ENCODE measurements at places on chromosomes 16 and 17. TPM values are rescaled to one million over a fixed set of nuclear protein-coding genes. Genes with fewer than 3 reads are reported as not detected.
A peak's percentile ranks its signal among the peaks of the same experiment; 100 is the strongest.

SLC22A31 gene
- not detected for total RNA-seq

TP53TG3 gene
- not detected for total RNA-seq

TAC4 gene
- total RNA-seq = not detected

KRTAP3-1 gene
- not detected for total RNA-seq

ARHGDIA gene
- total RNA-seq = 271 TPM

WFIKKN1 gene
- 0.17 TPM for total RNA-seq

SCGB1C2 gene
- total RNA-seq = not detected

CASKIN2 gene
- total RNA-seq = 19.2 TPM

HBA1 gene
- 2.2 TPM for total RNA-seq

- peak overlapping the region; percentile 83 for H3K4me3 ChIP-seq
- peak overlapping the region; percentile 87 for H3K27ac ChIP-seq
- H3K4me1 ChIP-seq = peaks cover 10% of the 10 kb centered on the region
- no peaks in the 10 kb centered on the region for H3K27me3 ChIP-seq
These were observed 15.0 kb downstream of the ZNF213 start for GRCh38 chr16:3149630-3150345.

GRCh38 chr17:18121144-18121910, 12.8 kb downstream of the MYO15A start:
- no peaks in the 10 kb centered on the region for H3K36me3 ChIP-seq
- no peaks in the 10 kb centered on the region for H3K27me3 ChIP-seq

GRCh38 chr17:29461483-29462206, 71.5 kb downstream of the TAOK1 start:
- no peaks in the 10 kb centered on the region for H3K4me1 ChIP-seq
- H3K27ac ChIP-seq = no peak overlapping the region
- H3K4me3 ChIP-seq = no peak overlapping the region

- DNase-seq = no peak
- no peaks in the 10 kb centered on the region for H3K36me3 ChIP-seq
- H3K27me3 ChIP-seq = no peaks in the 10 kb centered on the region
These were observed 27.2 kb upstream of the XYLT2 start for GRCh38 chr17:50318501-50319285.

DNA sequence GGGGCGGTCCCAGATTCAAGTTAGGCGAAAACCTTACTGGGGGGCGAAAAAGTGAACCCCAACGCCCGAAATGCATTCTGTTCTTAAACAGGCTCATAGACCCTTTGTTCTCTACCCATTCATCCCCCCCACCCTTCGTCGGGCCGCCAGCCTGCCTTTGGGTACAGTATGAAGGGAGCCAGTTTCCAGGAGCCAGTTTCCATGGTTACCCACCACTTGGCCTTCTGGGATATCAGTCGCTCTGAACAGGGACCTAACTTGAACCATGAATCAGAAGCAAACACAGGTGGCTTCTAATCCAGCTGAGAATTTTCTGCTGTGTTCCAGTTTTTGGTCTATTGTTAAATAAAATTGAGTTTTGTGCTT, 532 bp downstream of the DHX40 start:
- peak; percentile 53 for DNase-seq
- no peaks in the 10 kb centered on the region for H3K27me3 ChIP-seq
- peak overlapping the region; percentile 97 for H3K4me3 ChIP-seq
- peaks cover 9% of the 10 kb centered on the region for H3K36me3 ChIP-seq

DNA sequence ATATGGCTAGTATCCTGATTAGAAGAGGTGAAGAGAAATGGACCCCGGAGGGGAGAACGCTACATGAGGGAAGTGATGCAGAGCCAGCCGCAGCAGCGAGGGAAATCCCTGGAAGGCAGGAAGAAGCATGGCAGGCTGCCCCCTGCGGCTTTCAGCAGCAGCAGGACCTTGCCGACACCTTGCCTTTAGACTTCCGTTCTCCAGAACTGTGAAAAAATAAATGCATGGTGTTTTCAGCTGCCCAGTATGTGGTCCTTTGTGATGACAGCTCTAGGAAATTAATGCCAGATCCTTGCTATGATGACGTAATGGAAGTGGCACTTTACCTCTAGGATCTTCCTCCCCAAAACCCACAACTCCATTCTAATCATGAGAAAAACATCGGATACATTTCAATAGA, 9.7 kb upstream of the ZFP1 start:
- H3K27me3 ChIP-seq = no peaks in the 10 kb centered on the region
- no peak overlapping the region for H3K27ac ChIP-seq
- no peaks in the 10 kb centered on the region for H3K4me1 ChIP-seq
- DNase-seq = no peak
- no peak overlapping the region for H3K4me3 ChIP-seq

- no peak overlapping the region for H3K4me3 ChIP-seq
- DNase-seq = no peak
- H3K27me3 ChIP-seq = no peaks in the 10 kb centered on the region
- no peaks in the 10 kb centered on the region for H3K4me1 ChIP-seq
- no peaks in the 10 kb centered on the region for H3K36me3 ChIP-seq
- no peak overlapping the region for H3K27ac ChIP-seq
These were observed 324 bp upstream of the HCRT start for GRCh38 chr17:42185621-42185930.

GRCh38 chr17:13541032-13541480, 60.7 kb downstream of the HS3ST3A1 start:
- H3K27me3 ChIP-seq = no peaks in the 10 kb centered on the region
- peak; percentile 78 for DNase-seq
- peaks cover 10% of the 10 kb centered on the region for H3K36me3 ChIP-seq
- H3K4me1 ChIP-seq = peaks cover 27% of the 10 kb centered on the region

- H3K27me3 ChIP-seq = no peaks in the 10 kb centered on the region
- H3K27ac ChIP-seq = no peak overlapping the region
- H3K36me3 ChIP-seq = peaks cover 13% of the 10 kb centered on the region
- DNase-seq = no peak
- no peak overlapping the region for H3K4me3 ChIP-seq
These were observed 51.3 kb downstream of the NFATC3 start for GRCh38 chr16:68136515-68136914.

GRCh38 chr17:65100316-65101140, 36.6 kb upstream of the RGS9 start:
- no peaks in the 10 kb centered on the region for H3K27me3 ChIP-seq
- peaks cover 29% of the 10 kb centered on the region for H3K4me1 ChIP-seq
- no peaks in the 10 kb centered on the region for H3K36me3 ChIP-seq

- DNase-seq = no peak
- H3K4me1 ChIP-seq = peaks cover 14% of the 10 kb centered on the region
- no peaks in the 10 kb centered on the region for H3K27me3 ChIP-seq
- H3K36me3 ChIP-seq = peaks cover 5% of the 10 kb centered on the region
These were observed 13.0 kb downstream of the ACSF2 start for GRCh38 chr17:50439008-50439407.

- H3K4me1 ChIP-seq = no peaks in the 10 kb centered on the region
- no peak within 1 kb of the TSS for H3K27ac ChIP-seq
- H3K27me3 ChIP-seq = peaks cover 80% of the 10 kb centered on the region
- DNase-seq = no peak
- no peaks in the 10 kb centered on the region for H3K36me3 ChIP-seq
These were observed at the start of gene HNF1B for GRCh38 chr17:37744961-37745800. Gene HNF1B, minus strand, starts transcription at chr17:37745059. Its CDS starts 175 bp downstream, at chr17:37744884.

DNA sequence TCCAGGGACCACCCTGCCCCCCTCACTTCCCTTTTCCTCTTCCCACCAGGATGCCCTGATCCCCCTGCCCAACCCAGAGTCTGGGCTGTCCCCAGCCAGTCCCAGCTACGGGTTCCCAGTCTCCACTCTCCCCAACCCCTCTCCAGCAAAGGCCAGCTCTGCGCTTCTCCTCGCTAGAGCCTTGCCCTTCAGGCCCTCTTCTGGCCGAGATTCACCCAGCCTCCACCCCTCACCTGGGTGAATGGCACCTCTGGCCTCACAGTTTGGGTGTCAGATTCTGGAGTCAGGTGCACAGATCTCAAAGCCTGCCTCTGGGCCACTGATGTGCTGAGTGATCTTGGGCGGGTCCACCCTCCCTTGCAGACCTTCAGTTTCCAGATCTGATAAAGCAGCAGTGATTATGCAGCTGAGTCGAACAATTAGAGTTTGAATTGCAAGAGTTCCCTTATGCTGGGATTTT, 185.6 kb upstream of the TNRC6C start:
- no peak for DNase-seq
- H3K4me3 ChIP-seq = no peak overlapping the region
- peaks cover 5% of the 10 kb centered on the region for H3K4me1 ChIP-seq
- peaks cover 11% of the 10 kb centered on the region for H3K27me3 ChIP-seq
- no peak overlapping the region for H3K27ac ChIP-seq
- H3K36me3 ChIP-seq = no peaks in the 10 kb centered on the region

DNA sequence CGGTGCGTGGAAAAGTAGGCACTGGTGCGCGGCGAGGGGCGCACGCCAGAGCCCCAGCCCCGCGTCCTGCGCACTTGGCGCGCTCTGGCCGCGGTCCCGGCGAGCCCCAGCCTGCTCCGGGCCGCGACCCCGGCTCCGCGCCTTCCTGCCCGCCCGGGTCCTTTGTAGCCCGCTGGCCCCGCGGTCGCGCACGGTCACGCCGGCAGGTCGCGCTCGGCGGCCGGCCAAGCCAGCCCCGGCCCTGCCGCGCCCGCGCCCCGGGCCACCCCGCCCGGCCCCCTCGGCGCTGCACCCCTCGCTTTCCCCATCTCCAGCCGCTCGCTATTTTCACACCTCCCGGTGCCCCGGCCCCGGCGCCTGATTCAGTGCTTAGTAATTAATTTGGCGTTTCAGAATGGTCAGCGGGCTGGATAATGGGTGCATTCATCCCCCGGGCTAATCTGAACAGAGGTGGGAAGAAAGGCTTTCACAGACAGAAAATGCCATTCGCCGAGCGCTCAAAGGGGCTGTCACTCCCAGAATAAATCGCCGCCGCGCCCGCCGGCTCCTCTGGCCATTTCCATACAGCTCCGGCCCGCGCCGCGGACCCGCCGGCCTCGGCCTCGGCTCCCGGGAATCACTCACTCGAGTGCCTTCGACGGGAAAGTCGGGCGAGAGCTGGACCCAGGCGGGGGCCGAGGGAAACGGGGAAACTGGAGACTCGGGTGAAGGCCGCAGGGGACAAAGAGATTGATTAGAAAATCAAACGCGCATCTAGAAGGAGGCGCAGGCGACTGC, 17.8 kb upstream of the NTN1 start:
- H3K27me3 ChIP-seq = peaks cover 8% of the 10 kb centered on the region
- no peaks in the 10 kb centered on the region for H3K36me3 ChIP-seq
- H3K27ac ChIP-seq = no peak overlapping the region
- DNase-seq = no peak
- no peaks in the 10 kb centered on the region for H3K4me1 ChIP-seq

- peaks cover 15% of the 10 kb centered on the region for H3K36me3 ChIP-seq
- DNase-seq = no peak
- no peak overlapping the region for H3K27ac ChIP-seq
- H3K4me3 ChIP-seq = peak overlapping the region; percentile 58
- no peaks in the 10 kb centered on the region for H3K27me3 ChIP-seq
- peaks cover 36% of the 10 kb centered on the region for H3K4me1 ChIP-seq
These were observed 42.4 kb downstream of the RAI1 start for GRCh38 chr17:17723354-17724261.

- no peak overlapping the region for H3K4me3 ChIP-seq
- H3K4me1 ChIP-seq = peaks cover 9% of the 10 kb centered on the region
- peaks cover 14% of the 10 kb centered on the region for H3K27me3 ChIP-seq
- no peaks in the 10 kb centered on the region for H3K36me3 ChIP-seq
- no peak for DNase-seq
These were observed 22.1 kb upstream of the ADGRG1 start for GRCh38 chr16:57606147-57606846.
